ENCODE measurements at places on chromosomes 13 and 19.

DNA sequence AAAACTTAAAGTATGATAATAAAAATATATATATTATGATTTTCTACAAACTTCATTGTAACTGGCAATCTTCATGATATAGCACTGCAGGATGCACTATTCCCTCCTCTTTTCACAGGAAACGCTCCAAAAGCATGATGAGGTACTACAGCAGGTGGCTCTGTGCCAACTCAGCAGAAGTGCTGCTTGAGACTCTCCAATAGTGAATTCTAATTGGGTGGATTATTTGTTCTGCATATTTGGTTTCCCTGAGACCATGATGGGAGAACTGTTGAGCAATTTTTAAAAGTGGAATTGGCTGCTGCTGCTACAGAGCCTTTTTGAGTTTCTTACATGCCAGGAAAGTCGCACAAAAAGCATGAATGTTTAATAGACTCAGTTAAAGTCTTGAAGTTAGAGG, 1782.4 kb upstream of the PCDH20 start:
- DNase-seq, result no peak

- no peak for DNase-seq
Measured at GRCh38 chr19:10500247-10500592, 2.9 kb downstream of the KEAP1 start.

DNA sequence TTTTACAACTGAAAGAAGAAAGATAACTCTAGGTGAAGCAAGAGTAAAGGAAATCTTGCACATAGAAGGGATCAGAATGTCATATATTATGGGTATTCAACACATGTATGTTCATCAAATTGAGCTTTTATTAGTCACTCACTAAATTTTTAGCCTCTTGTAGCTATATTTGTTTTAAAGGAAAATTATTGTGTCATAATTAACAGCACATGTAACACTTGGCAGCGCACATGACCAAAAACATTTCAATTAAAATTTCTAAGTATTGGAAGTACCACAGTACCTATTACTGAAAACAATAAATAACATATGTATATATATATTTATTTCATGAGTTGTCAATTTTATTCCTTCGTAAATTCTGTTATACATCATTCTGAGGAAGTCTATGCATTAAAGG, 2800.4 kb downstream of the PCDH9 start:
- DNase-seq, result no peak

DNA sequence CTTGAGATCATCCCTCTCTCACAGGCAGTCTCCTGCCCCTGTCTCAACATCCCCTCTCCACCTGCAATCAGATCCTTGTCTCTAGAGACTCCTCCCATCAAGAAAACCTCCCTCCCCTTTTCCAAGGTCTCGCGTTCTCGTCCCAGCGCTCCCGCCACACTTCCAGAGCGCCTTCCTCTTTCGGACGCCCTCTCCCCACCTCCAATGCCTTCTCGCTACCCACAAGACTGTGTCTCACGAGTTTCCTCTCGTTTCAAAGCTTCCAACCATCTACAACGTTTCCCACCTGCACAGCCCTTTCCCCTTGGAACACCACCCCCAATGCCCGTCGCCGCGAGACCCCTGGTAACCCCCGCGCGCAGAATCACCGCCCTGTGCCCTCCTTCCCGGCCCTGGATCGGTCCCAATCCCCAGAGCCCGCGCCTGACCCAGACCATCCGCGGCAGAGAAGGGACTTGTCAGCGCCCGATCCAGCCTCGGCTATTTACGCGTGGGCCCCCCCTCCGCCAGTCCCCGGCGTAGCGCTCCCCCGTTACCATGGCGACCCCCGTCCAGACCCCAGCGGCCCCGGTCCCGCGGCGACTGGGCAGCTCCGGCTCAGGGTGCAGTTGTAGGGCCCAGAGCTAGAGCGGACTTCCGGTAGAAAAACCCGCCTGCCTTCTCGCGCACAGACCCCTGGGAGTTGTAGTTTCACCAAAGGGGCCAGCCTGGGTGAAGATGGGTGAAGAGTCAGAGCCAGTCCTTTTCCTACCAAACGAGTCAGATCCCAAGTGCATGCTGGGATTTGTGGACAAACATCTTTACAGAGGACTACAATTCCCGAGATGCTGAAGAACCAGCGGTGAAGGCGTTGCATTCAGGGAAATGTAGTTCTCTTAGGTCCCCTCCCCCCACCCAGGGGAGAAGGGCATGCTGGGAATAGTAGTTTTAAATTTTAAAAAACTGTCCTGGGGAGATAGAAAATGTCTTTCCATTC, at the start of gene AP2S1:
TSS of gene AP2S1 (minus strand) at position 619 of the 976 bp plus-strand sequence. CDS start at position 539, 80 bp downstream.
- DNase-seq, result peak; percentile 78

DNA sequence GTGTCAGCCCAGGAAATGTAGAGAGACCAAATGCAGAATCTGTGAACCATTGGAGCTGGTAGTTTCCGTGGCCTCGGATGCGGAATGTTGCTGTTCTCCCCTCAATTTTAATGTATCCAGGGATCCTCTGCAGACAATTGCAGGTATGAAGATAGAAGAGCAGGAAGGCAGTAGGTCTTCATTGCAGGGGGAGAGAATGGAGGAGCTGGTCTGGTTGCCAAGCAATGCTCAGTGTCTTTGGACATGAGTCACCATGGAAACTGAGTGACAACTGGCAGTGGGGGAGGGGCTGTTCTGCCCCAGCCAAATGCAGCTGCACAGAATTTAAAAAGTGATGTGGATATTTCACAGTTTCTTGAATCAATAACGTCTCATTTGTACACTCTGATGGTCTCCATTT, 56.1 kb upstream of the ZNF835 start:
- no peak for DNase-seq

GRCh38 chr19:29395111-29395733, 130.6 kb upstream of the VSTM2B start:
- DNase-seq, result no peak

DNA sequence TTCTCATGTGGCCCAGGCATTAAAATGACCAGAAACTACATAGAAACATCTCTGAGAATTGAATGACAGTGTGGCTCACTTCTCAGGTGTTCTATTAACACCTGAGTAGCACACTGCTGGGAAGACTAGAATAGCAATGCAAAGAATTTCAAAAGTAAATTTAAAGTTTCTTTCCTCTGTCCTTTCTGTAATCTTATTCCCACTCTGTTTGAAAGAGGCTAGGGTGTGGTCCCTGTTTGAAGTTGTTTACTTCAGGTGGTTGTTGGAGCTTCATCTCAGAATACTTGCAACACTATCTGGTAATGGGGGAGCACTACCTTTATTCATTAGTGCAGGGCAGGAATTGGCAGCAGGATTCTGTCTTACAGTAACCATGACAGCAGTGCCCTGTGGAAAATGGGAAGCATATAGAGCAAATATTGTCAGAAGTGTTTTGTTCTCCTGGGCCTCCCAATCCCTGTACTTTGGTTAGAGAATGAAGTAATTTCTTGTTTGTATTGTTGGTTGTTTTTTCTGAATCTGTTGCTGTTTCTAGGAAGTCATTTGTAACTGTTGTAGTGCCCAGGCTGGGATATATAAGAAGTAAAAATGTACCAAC, 1210.2 kb upstream of the ATXN8OS start:
- no peak for DNase-seq

GRCh38 chr13:32647926-32648325, 61.7 kb downstream of the PDS5B start:
- DNase-seq, result no peak

DNA sequence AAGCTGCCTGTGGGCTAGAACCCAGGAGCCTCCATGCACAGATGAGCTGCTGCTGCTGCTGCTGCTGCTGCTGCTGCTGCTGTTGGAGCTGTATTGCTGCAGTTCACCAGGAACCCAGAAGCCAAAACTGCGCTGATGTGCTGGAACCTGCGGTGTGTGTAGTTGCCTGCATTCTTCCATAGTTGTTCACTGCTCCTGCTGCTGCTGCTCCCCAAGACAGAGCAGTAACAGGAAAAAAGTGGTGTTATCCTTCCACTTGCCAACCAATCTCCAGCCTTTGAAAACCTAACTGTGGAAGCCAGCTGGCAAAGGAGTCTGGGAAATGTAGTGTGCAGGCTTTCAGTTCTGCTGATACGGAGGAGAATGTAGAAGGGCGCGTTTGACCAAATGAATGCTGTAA, 37.9 kb downstream of the ARHGAP35 start:
- no peak for DNase-seq

GRCh38 chr19:43595605-43595998, 332 bp downstream of the IRGQ start:
- no peak for DNase-seq

- DNase-seq, result no peak
Measured at GRCh38 chr19:15265850-15266248, 33.6 kb upstream of the EPHX3 start.

- no peak for DNase-seq
Measured at GRCh38 chr19:19550972-19551852, 13.1 kb downstream of the CILP2 start.

- DNase-seq, result no peak
Measured at GRCh38 chr13:99224021-99224420, 23.4 kb downstream of the UBAC2 start.

- DNase-seq, result no peak
Measured at GRCh38 chr19:1169411-1169791, 4.7 kb downstream of the SBNO2 start.

- no peak for DNase-seq
Measured at GRCh38 chr19:8210421-8211101, 1.4 kb downstream of the CERS4 start.

GRCh38 chr19:40374084-40374483, 15.9 kb downstream of the HIPK4 start:
- no peak for DNase-seq

Measured in stimulated activated CD8-positive, alpha-beta memory T cell treated with anti-CD3 and anti-CD28 coated beads, Interleukin-2, amount 100 ng/mL, for 48 hours (primary cell).